ENCODE measurements at places on chromosomes 16 and 17.

DNA sequence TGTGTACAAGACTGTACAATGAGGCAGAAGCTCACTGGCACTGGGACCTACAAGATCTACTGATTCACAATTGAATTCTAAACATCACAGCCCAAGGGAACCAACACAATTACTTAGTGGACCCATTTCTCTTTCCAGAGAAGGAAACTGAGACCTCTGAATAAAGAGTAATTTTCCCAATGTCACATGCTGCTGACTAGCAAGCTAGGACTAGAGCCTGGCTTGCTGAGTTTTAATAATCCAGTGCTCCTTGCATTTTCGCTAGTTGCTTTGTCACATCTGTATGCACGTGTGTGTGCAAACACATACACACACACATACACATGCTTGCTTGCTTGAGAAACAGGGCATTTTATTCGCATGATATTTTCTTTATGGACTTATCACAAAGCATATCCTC, 3.9 kb upstream of the LPO start:
- DNase-seq: no peak

GRCh38 chr17:45896803-45897693, 2.7 kb downstream of the MAPT start:
- DNase-seq: no peak

DNA sequence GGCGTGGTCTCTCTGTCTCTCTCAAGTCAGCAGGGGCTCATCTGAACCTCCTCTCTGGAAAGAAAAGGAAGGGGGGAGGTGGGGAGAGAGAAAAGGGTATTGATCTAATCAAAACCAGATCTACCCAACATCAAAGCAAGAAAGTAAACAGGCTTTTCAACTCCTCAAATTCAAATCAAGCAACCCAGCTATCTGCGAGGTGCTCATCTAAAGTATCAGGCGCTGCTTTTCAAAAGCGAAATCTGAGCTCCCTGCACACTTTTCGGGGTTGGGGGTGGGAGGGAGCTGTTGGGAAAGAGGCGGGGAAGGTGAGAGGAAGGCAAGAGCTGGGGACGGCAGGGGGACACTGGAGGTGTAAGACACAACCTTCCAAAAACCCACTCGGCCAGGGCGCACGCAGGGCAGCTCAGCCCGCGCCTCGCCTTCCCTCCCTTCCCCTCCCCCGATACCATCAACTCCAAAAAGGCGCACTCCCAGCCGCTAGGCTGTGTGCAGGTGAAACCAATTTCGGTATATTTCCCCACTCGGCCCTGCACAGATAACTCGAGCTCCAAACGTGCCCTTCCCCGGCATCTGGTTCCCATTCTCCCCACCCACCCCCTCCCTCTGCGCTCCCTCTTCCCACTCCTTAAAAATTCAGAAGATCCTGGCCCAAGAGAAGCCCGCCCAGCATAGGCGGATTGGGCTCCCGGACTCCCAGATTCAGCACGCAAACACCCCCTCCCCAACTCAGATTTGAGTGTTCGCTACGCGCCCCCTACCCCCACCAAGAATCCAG, 2.6 kb downstream of the AXIN2 start:
- no peak for DNase-seq

DNA sequence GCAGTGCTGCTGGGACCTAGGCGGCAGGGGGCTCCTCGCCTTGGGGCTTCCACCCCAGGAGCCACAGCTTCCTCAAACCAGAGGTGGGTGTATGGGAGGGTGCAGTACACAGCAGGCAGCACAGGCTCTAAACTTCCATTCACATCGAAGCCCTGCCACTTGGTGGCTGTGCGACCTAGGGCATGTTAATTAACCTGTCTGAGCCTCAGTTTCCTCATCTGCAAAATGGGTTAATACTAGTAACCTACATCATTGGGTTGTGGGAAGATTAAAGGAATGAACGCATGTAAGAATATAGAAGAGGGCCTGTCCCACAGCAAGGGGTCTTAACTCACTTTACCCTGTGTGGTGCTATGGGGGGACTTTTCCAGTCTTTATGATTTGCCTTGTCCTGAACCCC, 26.8 kb upstream of the LHX1 start:
- DNase-seq: no peak

All from activated CD4-positive, CD25-positive, alpha-beta regulatory T cell (primary cell).